Right hindlimb (tissue), 1 donor: ENCODE measurements at places on chromosomes 4 and X.

- DNase-seq = no peak
Measured at GRCh38 chr4:53900271-53900649, 164.1 kb downstream of the CHIC2 start.

DNA sequence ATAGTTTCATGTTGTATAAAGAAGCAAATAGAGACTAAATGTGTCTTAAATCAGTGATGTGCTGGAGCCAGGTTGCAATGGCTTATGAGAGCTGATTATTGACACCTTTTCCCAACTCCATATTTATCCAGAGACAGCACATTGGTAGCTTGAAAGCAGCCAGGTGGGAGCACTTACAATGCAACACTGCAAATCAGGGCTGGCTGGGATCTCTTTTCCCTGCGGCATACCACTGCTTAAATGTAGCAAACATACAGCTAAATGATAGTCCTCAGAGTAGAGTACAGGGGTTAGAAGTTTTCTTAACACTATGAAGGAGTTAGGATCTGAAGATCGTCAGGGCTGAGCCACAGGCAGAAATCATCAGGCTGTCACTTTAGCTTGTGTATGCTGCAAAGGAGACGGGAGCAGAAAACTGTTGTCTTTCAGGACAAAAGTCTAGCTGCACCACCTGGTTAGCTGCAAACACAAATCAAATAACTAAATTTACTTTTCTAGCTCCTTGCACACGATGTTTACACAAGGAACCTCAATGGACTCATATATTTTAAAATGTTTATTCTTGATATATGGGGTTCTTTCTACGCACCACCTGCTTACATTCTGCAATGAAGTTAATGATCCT is 527.3 kb downstream of the TLL1 start:
- no peak for DNase-seq

DNA sequence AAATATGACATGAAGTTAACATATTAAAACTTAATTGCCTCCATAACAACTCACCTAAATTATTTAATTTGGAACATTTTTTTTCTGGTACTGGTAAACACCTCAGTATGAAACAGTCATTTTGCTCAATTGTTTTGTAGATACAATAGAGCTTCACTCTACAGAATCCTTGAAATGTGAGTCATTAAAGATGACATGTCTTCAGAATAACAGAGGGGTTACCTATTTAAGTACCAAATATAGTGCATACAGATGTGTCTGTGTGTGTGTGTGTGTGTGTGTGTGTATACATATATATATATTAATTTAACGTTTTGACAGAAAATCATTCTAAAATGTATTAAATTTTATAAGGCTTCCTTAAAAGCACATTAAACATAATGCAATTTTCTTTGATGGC is 297.6 kb downstream of the INPP4B start:
- DNase-seq = no peak

DNA sequence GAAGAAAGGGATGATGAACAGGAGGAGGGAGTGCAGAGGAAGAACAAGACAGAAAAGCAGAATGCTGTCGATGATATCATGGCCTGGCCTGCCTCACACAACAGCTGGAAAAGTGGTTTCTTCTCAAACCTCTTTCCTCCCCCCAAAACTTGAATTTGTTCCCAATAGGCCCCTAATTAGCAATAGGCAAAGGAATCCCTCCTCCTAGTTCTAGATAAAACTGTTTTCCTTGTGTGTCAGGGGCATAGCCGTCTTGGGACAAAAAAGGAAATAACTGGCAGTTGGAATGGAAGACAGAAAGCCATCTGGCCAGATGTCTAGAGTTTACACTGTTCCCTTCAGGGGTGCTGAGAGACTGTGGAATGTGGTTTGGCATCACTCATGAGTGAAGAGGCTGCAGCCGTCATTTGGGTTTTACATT is 177.8 kb upstream of the C1QTNF7 start:
- peak; percentile 64 for DNase-seq

GRCh38 chr4:51894059-51894645 is 51.2 kb downstream of the DCUN1D4 start:
- DNase-seq = no peak

DNA sequence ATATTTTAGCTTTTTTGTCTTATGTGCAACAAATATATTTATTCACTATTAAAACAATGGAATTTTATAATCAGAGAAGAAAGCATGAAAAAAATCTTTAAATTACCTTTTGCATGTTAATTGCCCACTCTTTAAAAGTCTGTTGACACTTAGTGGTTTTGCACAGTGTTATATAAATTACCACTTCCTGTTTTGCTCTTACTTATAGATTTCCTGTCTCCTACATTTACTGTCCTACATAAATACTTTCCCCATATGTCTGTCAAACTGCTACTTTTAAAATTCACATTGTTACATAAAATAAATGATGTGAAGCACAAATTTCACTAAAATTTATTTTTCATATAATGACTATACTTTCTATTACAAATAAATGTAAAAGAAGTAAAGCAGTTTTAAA is 161.1 kb upstream of the NDST4 start:
- DNase-seq = no peak

- no peak for DNase-seq
Measured at GRCh38 chr4:174580597-174580996, 58.3 kb upstream of the HPGD start.

- no peak for DNase-seq
Measured at GRCh38 chrX:119826399-119826959, 26.3 kb downstream of the UPF3B start.

GRCh38 chr4:37983951-37984350 is 23.8 kb downstream of the PTTG2 start:
- no peak for DNase-seq

GRCh38 chr4:169841776-169842175 is 84.0 kb upstream of the HPF1 start:
- DNase-seq = no peak

GRCh38 chrX:39689376-39690104 is 408.2 kb downstream of the BCOR start:
- DNase-seq = peak; percentile 30

GRCh38 chr4:78426972-78427371 is 124.6 kb upstream of the ANXA3 start:
- no peak for DNase-seq

- DNase-seq = no peak
Measured at GRCh38 chrX:107827030-107827831, 1.6 kb downstream of the MID2 start.

- DNase-seq = no peak
Measured at GRCh38 chr4:108205859-108206258, 37.1 kb upstream of the LEF1 start.

- DNase-seq = no peak
Measured at GRCh38 chr4:105594099-105595010, 41.9 kb downstream of the ARHGEF38 start.

DNA sequence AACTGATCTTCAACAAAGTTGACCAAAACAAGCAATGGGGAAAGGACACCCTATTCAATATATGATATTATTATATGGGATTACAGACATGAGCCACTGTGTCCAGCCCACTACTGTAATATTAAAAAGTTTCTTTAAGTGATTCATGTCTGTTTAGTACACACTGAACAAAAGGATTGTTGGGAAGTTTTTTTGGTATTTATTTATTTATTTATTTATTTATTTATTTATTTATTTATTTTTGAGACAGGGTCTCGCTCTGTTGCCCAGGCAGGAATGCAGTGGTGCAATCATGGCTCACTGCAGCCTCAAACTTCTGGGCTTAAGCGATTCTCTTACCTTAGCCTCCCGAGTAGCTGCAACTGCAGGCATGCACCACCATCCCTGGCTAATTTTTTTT is 58.4 kb upstream of the PGAM4 start:
- DNase-seq = no peak

GRCh38 chr4:95156452-95156765 is 392.4 kb downstream of the UNC5C start:
- DNase-seq = no peak

GRCh38 chr4:169094656-169095231 is 84.7 kb upstream of the CBR4 start:
- DNase-seq = no peak

GRCh38 chr4:116480546-116480945 is 604.8 kb downstream of the TRAM1L1 start:
- DNase-seq = no peak

- no peak for DNase-seq
Measured at GRCh38 chr4:170875868-170876267, 786.1 kb upstream of the AADAT start.

DNA sequence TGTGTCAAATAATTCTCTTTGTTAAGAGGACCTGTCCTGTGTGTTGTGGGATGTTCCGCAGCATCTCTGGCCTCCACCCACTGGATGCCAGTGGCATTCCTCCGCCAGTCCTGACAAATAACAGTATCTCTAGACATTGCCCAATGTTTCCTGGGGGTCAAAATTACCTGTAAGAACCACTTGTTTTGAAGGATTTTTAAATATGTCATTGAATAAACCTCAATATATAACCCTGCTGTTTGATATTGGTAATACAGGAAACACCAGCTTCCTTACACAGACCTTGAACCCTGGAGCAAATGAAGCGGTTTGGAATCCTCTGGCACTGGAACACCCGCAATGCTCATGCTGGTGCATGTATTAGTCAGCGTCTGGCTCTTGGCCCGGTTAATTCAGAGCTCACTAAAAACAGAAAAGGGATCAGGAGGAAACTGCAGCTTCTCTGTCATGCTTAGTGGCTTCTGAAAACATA is 101.3 kb downstream of the TBL1X start:
- peak; percentile 60 for DNase-seq

DNA sequence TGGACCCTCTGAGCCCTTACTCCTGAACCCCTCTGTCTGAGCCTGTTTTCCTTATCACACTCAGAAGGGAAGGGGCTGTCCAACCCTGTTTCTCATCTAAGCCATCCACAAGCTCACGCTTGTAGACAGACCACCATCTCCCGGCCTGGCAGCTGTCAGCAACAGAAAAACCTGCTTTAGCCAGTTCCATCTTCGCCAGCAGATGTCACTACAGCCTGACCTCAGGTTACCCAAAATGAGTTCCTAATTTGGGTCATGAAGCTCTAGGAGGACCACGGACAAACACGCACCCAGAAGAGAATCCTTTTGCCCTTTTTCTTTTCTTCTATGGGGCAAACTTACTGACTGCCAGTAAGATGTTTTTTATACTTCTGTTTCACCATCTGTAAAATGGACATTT is 445.4 kb downstream of the BCOR start:
- DNase-seq = no peak

DNA sequence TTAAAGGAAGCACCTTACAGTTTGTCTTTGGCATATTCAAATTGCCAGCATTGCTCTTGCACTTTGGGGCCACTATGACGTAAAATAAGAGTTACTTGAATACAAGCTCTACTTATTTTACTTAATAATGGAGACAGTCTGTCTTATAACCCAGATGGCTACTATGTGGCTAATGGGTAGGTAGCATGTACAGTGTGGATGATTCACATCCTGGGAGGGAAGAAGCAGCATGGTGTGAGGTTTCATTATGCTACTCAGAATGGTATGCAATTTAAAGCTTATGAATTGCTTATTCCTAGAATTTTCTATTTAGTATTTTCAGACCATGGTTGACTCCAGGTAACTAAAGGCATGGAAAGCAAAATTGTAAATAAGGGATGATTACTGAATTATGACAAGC is 761.8 kb upstream of the ATOH1 start:
- DNase-seq = no peak

DNA sequence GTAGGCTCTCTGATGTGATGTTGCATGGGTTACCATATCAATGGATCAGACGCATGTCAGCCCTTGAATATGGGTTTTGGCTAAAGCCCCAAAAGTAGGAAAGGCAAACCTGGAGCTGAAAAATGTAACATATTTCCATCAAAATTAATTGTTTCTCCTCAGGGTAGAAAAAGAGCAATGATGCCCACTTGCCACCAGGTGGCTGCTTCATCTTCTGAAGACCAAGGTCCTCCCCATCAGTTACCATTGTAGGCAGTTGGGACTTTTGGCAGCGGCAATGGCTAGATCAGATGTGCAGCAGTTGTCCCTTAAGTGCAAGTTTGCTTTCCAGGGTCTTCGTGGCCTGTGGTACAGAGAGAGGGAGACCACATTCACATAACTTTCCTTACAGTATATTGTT is 118.2 kb downstream of the NAF1 start:
- no peak for DNase-seq

- peak; percentile 95 for DNase-seq
Measured at GRCh38 chrX:48597353-48598264, at the start of gene WDR13. WDR13 (plus strand) TSS chrX:48597492; CDS start chrX:48597997, 505 bp downstream.

GRCh38 chrX:130295519-130296296 is 27.0 kb upstream of the ZNF280C start:
- DNase-seq = no peak

- no peak for DNase-seq
Measured at GRCh38 chr4:83153417-83153816, 38.9 kb upstream of the PLAC8 start.

DNA sequence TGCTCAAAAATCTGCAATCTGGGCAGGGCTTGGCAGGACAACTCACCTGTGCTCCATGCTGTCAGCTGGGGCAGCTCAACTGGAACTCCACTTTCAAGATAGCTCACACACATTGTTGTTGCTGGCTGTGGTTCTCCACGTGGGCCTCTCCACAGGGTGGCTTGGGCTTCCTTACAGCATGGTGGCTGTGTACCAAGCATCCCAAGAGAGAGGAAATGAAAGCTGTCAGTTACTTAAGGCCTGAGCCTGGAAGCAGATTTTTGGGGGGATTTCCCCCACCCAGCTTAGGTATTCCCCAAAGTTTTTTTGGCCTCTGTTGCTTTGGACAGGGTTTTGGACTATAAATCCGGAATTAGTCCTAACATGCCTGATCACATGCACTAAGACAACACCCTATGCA is 81.0 kb downstream of the BCOR start:
- DNase-seq = no peak

DNA sequence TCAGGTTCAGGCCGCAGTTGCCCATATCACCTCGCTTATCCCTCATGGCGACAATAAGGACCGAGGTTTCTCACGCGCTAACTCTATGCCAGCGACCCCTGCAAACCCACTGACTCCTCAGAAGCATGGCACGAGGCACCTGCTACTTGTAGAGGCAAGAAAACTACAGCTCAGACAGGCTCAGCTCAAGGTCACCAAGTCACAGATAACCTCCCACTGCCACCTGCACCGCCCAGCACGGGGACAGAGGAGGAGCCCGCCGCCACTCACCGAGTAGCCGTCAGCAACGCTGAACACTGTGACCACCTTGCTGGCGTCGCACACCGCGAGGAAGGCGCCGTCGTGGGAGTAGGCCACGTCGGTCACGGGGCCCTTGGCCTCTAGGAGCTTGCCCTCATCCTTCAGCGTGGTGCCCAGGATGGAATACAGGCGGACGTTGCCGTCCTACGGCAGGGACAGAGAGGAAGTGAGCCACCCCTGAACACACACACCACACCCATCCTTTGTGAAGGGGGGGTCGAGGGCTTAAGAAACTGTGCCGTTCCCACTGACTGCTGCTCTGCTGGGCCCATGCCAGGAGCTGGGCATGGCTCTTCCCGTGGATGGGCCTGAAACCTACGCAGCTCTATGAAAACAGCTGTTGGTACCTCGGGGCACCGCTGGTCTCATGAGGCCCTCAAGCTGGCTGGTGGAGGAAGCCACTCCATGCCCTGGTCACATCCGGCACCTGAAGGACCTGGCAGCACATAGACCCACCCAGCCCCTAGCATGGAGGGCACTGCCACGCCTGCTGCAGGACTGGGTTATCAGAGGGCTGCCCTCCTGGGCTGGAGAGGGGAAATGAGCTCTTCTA is 38.9 kb downstream of the WDR1 start:
- DNase-seq = peak; percentile 15
